Stimulated activated CD4-positive, alpha-beta T cell treated with anti-CD3 and anti-CD28 coated beads, TNF-alpha, amount 100 ng/mL, for 4 hours (primary cell): ENCODE measurements at places on chromosomes 3 and 15.

DNA sequence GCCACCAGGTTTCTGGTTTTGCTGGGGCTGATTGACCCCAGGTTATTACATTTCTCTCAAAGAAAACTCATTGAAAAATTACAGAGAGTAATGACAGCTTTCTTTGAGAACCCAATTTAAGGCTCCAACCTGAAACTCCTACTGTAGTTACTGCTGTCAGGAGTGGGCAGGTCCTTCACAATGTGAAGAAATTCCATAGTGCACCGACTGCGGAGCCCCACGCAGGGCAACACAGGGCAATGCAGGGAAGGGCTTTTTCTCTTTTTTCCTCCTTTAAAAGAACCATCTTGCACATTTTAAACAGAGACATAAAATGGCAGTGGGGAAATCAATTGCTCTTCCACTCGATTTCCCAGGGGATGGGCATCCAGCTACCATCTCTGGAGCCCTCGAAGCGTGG lies 74.3 kb downstream of the NUP210 start:
- no peak for DNase-seq

DNA sequence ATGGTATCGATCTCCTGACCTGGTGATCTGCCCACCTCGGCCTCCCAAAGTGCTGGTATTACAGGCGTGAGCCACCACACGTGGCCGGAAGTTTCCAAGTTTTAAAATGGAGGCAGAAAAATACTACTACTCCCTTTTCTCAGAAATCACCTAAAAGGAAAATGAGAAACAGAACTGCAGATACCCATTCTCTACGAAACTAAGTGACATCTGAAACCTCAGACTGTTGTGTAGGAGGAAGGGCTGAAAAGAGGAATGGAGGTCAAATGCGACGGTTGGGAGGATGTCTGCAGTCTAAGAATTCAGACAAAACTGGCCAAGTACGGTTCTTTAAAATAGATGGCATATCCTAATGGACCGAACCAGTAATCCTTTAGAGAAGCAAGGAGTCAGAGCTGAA lies 24.1 kb downstream of the WDR48 start:
- DNase-seq, result no peak

- no peak for DNase-seq
These were observed 245.5 kb upstream of the MDFIC2 start for GRCh38 chr3:70557976-70558375.

DNA sequence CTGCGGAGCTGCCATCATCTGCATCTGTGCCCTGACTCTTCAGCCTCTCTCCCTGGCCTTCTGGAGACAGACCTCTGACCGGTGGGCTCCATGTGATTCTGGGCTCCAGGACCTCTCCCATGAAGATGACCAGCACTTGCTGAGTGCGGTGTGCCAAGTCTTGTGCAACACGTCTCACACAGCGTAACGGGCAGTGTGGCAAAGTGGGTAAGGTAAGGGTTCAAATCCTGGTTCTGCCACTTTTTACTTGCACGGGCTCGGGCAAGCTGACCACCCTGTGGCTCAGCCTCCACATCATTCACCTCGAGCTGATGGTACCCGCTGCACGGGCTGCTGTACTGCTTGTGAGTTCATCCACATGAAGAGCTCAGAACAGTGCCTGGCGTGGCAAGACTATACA lies 6.5 kb upstream of the SYNM start:
- no peak for DNase-seq

GRCh38 chr15:79032656-79033055 lies 57.9 kb downstream of the RASGRF1 start:
- DNase-seq, result no peak
